ENCODE measurements at places on chromosomes 11 and 22. TPM values are rescaled to one million over a fixed set of nuclear protein-coding genes. Genes with fewer than 3 reads are reported as not detected.
A peak's percentile ranks its signal among the peaks of the same experiment; 100 is the strongest.

- DNase-seq: no peak
These were observed 133.2 kb upstream of the MPPED2 start for GRCh38 chr11:30719371-30719770.

GRCh38 chr11:11137339-11137738, 215.7 kb downstream of the CSNK2A3 start:
- no peak for DNase-seq

- DNase-seq: no peak
These were observed 20.1 kb upstream of the SWAP70 start for GRCh38 chr11:9643751-9644150.

GRCh38 chr11:9905501-9905951, 241.6 kb downstream of the SWAP70 start:
- no peak for DNase-seq

DNA sequence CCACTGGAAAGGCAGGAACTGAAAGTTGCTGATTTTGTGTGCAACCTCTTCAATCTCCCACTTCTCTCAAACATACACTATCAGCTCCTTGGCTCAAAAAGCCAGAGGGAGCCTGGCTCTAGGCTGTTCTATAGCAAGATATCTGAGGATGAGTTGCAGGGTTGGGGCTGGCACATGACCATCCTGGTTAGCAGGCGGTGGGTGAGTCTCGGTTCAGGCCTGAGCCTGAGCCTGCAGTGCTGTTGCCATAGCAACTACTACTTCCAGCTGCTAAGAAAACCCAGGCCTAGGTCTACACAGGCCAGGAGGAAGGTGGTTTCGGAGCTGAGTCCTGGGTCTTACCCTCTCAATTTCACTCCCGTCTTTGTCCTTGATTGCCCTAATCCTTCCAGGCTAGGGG, 39.0 kb downstream of the CWC15 start:
- DNase-seq: no peak

DNA sequence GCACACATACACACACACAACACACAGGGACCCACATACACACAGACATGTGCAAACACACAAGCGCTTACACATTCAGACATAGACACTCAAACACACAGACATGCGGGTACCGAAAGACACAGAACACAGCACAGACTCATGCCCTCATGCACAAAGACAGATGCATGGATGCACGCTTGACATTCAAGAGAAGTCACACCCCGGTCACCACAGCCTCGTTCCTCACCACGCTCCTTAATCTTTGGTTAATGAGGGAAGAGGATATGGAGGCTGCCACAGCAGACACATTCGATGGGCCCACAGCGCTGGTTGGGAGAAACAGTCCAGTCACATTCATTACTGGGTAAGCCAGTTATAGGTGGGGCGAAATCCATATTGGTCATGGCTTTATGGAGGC, 51.9 kb upstream of the EIF3D start:
- no peak for DNase-seq

GRCh38 chr11:2296913-2297622, 4.7 kb downstream of the C11orf21 start:
- no peak for DNase-seq

DNA sequence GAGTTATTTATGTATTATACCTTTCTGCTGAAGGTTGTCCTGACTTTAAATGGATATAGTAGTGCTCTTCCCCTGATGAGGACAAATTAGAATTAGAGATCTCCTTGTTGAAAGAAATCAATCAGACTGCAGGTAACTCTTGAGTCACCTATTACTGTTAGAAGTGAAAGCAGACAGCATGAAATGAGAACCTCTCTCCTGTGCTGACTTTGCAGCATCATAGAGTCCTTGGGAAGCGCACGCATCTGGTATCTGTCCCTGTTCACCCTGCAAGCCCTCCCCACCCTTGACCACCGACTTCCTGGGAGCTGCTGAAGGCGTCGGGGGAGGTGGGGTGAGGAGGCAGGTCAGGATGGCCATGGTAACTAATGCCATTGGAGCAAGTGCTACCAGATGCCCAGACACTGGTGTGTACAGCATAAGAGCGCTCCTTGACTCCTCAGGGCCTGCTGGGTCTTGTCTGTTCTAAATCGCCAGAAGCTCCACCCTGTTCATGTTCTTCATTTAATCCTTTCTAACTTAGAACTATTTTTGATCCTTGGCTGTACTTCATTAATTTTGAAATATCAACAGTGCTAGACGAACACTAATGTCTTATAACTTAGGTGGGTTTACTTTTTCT, 143.9 kb downstream of the WNT7B start:
- no peak for DNase-seq

DNA sequence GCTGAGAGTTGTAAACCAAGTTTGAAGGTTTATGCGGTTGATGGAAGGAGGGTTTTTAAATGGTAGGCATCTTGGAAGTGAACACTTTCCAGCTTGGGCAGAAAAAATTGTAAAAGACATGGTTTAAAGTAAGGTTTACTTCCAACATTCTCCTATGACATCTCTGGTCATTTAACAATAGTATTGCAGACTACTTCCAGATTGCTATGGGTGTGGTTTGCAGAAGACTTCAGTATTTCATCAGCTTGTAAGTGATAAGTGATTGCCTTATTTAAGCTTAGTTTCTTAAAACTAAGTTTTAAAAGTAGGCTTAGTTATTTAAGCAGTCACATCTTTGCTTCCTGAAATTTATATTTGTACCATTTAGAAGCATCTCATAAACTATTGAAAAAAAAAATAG, 7.2 kb upstream of the STT3A start:
- DNase-seq: no peak

- DNase-seq: peak; percentile 70
These were observed 7.3 kb downstream of the HEPHL1 start for GRCh38 chr11:94028436-94028835.

DNA sequence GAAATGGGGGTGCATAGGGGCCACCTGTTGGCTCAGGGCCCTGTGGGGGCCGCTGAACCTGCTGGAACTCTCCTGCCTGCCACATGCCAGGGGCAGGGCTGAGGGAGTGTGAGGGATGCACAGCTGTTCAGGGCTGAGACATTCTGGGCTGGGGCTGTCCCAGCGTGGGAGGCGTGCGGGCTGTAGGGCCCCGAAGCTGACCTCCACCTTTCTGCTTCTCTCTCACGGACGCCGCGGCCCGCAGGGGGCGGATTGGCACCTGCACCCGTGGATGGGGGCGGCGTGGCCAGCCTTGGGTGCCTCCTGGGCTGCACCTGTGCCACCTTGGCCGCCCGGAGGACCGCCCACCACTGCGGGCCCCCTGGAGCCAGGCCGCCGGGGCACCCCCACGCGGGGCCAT, 4.1 kb downstream of the CCDC188 start:
- no peak for DNase-seq

- DNase-seq: no peak
These were observed 16.0 kb downstream of the BCL9L start for GRCh38 chr11:118909619-118910308.

DNA sequence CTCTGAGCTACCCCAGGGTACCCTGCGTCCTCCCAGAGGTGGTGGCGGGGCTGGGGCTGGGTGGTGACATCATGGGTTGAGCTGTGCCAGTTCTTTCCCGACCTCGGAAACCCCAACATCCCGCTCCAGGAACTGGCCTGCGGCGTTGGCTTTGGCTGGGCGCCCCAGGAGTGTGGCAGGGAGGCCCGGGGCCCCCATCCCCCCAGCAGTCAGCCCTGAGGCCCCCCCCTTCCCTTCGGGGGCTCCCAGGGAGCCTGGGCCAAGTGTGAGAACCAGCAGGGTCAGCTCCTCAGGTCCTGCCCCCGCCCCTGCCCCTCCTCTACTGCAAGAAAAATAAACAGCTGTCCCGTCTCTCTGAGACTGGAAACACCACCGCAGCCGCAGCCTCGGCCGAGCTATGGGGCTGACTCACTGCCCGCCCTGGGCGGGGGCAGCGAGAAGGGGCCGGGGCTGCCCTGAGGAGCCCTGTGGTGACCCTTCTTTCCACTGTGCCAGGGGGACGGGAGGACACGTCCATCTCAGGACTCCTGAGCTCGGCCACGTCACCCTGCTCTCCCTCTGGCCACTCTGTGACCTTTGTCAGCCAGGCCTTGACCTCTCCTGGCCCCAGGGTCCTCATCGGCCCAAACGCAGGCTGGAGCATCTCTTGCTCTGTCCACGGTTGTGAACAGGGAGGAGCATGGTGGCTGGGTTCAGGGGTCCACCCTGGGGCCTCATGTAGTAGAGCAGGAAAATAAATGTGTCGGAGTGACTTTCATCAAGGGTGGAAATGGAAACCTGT, 73.4 kb downstream of the WNT7B start:
- peak; percentile 27 for DNase-seq

GRCh38 chr11:34727228-34727737, 106.4 kb downstream of the EHF start:
- DNase-seq: no peak

DNA sequence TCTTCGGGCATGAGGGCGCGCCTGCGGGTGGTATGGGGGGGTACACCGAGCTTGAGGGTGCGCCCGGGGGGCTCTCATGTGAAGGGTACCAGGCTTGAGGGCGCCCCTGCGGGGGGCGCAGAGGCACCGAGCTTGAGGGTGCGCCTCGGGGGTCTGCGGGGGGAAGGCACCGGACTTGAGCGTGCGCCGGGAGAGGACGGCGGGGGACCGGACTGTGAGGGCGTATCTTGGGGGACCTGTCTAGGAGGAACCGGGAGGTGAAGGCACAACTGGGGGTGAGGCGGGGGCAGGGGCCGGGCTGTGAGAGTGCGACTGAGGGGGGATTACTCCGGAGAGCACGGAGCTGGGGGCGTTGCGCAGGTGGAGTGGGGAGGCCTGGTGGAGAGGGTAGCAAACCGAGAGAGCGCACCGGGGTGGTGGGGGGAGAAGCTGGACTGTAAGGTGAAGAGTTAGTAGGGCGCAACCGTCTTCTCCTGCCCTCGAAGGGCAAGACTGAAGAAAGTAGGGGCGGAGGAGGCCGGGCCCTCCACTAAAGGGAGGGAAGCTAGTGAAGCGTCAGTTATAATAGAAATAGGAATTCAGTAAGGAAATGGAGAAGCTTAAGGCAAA, 1.1 kb upstream of the DDX6 start:
- no peak for DNase-seq

- DNase-seq: no peak
These were observed 19.7 kb downstream of the MYO7A start for GRCh38 chr11:77147668-77148321.

DNA sequence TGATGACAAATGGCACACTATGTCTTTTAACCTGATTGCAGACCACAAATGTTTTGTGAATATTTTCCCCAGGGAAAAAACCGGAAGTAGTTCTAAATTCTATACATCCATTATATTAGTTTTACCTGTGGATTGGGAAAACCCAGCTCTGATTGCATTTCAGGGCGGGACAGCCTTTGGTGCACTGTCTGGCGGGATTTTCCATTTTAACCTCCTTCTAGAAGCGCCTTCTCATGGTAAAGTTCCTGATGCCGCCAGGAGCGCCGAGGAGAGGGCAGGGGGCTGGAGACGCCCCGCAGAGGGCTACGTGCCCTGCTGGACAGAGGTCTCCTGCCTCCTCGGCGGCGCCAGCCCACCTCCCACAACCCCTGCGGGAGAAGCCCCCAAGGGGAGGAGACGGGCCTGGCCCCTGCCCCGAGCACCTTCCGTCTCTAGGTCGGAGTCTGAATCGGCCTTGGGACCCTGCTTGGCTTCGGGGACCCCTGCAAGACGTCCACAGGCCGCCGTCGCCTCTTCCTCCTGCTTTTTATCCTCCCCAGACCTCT, 1.2 kb upstream of the P2RX6 start:
- DNase-seq: no peak

- DNase-seq: peak; percentile 93
These were observed 133.7 kb downstream of the ETS1 start for GRCh38 chr11:128453444-128454336.

DNA sequence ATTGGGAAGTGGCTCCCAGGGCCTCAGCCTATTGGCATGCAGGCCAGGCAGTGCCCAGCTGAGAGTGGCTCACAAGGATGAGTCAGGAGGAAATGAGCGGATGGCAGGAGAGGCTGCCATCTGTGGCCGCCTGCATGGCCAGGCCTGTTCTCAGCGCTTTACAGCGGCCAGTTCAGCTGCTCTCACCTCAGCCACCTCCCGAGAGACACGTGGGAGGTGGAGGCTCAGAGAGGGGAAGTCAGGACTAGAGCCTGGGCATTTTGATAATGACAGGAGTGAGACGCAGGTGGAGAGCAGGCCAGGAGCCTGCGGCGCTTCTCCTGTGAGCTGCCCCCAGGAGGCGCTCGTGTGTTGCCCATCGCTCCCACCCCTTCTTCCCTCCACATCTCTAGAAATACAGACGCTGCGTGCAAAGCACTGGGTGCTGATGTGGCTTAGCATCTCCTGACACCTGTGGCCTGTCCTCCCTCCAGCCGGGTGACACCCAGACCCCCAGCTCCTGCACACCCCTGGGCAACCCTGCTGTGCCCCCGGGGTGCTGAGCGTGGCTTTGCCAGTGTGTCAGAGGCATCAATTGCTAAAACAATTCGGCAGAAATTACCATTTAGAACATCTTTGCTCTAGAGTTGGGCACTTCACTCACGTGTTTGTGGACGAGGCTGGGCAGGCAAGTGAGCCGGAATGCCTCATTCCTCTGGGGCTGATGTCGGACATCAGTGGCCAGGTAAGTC, 21.4 kb upstream of the PANX2 start:
- DNase-seq: no peak

- DNase-seq: peak; percentile 59
These were observed 18.0 kb downstream of the SOX6 start for GRCh38 chr11:16338393-16338792.

- no peak for DNase-seq
These were observed 908.5 kb downstream of the BRD1 start for GRCh38 chr22:48919187-48919590.

DNA sequence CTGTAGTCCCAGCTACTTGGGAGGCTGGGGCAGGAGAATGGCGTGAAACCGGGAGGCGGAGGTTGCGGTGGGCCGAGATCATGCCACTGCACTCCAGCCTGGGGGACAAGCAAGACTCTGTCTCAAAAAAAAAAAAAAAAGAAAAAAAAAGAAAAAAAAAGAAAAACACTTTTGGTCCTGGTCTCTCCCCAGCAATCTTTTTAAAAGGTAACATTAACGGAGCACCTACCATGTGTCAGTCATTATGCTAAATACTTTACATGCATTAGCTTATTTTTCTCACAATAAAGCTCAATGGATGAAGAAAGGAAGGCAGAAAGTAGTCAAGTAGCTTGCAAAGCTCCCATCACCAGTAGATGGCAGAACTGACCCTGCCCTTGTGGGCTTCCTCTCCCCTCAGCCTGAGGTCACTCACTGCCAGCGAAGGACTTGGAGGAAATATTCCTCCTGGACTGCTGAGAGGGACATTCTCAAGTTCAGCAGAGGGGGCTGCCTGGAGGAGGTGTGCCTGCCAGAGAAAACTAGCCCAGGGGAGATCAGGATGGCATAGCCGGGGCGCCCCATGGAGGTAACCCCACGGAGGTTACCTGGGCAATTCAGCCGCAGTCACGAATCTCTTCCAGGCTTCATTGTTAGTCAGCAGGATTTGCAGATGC, 15.5 kb downstream of the APOL3 start:
- peak; percentile 43 for DNase-seq

GRCh38 chr11:128271401-128271800, 316.0 kb downstream of the ETS1 start:
- no peak for DNase-seq

GRCh38 chr11:128324051-128324481, 263.3 kb downstream of the ETS1 start:
- no peak for DNase-seq

The CECR2 gene
- not detected for polyA plus RNA-seq

The CCDC81 gene
- polyA plus RNA-seq: 2.3 TPM

The CATSPER1 gene
- 0.40 TPM for polyA plus RNA-seq

The VPREB1 gene
- not detected for polyA plus RNA-seq

The LPXN gene
- 12.3 TPM for polyA plus RNA-seq

The FGF3 gene
- not detected for polyA plus RNA-seq

The HEPHL1 gene
- 0.04 TPM for polyA plus RNA-seq

The RPUSD4 gene
- 24.9 TPM for polyA plus RNA-seq

The CLMP gene
- 251 TPM for polyA plus RNA-seq

The LDLRAD3 gene
- 7.8 TPM for polyA plus RNA-seq

The PDGFD gene
- 50.1 TPM for polyA plus RNA-seq

The GRM5 gene
- 0.01 TPM for polyA plus RNA-seq

The TSGA10IP gene
- polyA plus RNA-seq: not detected

The SELENOM gene
- polyA plus RNA-seq: 89.0 TPM
